ENCODE measurements at places on chromosomes 16 and 17. TPM values are rescaled to one million over a fixed set of nuclear protein-coding genes. Genes with fewer than 3 reads are reported as not detected.

The MRPL45 gene
- 171 TPM for total RNA-seq

The MRPL12 gene
- 101 TPM for total RNA-seq

The AANAT gene
- not detected for total RNA-seq

The CMTM2 gene
- total RNA-seq = 0.95 TPM

The SMIM5 gene
- 1.9 TPM for total RNA-seq

The MSRB1 gene
- total RNA-seq = 27.1 TPM

The ZNF385C gene
- total RNA-seq = 4.0 TPM

DNA sequence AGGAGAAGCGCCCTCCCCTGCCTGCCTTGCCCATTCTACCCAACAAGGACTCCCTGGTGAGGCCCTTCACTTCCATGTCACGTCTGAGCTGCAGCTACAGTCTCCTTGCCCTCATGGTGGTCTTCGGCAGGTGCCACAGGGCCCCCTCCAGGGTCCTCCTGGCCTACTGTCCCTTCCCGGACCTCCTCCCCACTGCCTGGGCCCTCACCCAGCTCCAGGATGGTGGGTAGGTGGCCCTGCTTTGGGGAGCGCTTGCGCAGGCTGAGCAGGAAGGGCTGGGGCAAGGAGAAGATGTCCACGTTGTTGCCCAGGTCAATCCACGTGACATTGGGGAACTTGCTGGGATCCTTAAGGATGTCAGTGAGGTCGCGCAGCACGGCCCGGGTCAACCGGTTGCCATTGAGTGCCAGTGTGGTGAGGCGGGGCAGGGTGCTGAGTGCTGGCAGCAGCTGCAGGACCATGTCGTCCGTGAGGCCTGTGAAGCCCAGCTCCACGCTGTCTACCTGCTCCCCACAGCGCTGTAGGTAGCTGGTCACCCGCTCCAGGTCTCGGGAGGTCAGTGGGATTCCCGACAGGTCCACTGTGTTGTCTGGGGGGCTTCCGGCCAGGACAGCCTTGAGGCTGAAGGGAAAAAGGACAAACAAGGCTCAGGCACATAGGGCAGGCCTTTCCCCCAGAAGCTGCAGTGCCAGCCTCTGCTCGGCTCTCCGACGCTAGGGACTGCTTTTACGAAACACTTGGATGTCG is 28.3 kb downstream of the TRPV2 start:
- no peak for DNase-seq

- DNase-seq = peak; percentile 3
Observed at GRCh38 chr17:62627904-62628633, 599 bp downstream of the MRC2 start.

GRCh38 chr17:18362698-18363100 is 651 bp downstream of the SHMT1 start:
- peak; percentile 64 for DNase-seq

DNA sequence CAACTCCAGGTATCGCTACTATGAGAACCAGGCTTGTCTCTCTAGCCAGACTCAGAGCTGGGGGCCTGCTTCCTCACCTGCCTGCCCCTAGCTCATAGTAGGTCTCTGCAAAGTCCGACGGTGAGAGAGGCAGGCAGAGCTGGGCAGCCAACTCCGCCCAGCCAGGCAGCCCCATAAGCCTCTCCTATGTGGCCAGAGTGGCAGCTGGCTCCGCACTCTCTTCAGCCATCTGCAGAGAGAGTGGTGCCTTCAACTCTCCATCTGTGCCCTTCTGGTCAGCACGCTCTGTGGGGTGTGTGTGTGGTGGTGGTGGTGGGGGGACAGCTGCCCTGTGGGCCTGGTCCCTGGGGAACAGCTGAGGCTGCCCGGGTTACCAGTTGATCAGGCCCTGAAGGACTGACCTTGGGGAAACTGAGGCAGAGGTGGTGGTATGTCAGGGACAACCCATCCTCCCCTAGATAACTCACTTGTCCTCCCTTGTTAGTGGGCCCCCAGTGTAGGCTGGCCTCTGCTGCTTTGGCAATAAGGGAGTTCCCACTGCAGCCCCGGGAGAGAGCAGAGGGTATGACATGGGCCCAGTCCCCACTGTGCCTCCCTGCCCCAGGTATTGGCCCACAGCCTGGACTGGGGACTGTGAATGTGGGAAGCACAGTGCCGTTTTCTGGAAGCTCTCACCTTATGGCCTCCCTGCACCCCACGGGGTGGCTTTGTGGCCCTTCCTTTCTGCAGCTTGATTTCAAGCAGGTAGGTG is 1.8 kb upstream of the ADGRG1 start:
- no peak for DNase-seq

DNA sequence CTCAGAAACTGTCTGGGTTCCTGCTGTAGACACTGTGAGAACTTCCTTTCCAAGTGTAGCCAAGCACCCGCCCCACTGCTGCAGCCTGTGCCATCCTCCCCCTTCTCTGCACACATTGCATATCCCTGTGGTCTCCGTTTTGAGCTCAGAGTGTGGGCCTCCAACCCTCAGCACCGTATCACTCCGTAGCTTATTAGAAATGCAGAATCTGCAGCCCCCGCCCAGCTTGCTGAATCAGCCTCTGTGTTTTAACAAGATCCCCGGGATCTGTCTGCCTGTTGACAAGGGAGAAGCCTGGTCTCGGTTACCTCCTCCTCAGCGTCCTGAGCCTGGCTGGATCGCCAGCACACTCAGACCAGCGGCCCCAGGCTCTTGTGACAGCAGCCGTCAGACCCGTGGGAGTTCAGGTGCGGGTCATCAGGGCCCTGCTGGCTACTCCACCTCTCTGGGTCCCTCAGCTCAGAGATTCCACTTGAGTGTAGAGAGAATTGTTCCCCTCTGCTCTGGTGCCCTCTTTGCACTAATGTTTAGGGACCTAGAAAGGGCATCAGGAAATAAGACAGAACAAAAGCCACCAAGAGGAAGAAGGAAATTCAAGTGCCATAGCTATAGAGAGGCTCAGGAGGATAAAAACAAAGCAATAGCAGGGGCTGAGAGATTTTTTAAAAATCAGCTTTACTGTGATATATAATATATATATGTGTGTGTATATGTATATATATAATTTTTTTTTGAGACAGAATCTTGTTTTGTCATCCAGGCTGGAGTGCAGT is 92.3 kb downstream of the PITPNC1 start:
- no peak for DNase-seq

DNA sequence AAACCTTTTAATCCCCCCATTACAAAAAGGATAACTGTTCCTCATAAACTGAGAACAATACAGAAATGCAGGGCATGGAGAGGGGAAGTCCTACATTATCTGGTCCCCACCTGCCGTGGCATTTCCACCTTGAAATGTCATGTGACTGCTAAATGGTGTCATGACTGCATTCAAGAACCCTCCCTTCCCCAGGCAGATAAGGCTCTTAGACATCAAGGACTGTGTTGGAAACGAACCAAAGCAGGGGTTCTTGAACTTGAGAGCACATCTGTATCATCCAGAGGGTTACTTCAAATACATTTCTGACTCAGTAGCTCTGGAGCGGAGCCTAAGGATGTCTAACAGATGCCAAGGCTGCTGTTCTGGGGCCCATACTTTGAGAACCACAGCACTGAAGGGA is 18.4 kb downstream of the CMTM3 start:
- no peak for DNase-seq

- DNase-seq = no peak
Observed at GRCh38 chr17:67016039-67016762, 28.2 kb upstream of the CACNG1 start.

DNA sequence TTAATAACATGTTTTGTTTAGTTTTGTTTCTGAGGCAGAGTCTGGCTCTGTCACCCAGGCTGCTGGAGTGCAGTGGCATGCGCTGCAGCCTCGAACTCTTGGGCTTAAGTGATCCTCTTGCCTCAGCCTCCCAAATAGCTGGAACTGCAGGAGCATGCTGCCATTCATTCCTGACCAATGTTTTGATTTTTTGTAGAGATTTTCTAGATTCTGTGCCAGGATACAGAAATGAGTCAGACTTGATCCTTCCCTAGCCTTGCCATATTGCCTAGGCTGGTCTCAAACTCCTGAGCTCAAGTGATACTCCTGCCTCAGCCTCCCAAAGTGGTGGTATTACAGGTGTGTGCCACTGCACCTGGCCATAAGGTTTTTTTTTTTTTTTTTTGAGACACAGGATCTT is 17.7 kb downstream of the TAOK1 start:
- DNase-seq = no peak

GRCh38 chr16:739560-740458 is 988 bp downstream of the CIAO3 start:
- no peak for DNase-seq

DNA sequence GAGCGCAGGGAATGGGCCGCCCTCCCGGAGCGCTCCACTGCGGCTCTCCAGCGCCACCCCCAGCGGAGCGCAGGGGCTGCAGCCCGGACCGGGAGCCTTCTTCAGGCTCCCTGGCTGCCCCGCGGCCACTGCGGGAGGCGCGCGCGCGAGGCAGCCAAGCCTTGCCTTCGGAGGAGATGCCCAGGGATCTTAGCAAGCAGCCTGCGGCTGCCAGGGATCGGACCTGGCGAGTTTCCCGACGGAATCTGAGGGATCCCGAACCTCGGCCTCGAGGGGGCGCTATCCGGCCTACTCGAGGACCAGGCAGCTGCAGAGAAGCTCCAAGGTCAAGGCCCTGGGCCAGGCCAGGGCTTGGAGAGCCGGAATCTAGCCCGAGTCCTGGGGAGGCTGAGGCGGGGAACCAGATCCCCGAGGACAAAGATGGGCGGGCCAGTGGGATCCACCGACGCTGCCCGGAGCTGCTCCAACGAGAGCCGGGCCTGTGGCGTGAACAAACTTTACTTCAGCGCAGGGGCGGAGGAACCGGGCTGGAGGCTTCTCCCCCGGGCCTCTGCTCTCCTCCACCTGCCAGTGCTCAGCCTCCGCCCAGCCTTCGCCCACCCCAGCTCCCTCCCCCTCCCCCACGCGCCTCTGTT is at the start of gene IRX6:
Gene IRX6 (plus strand): TSS at position 567 of the 635 bp plus-strand sequence. CDS start 889 bp downstream, outside the sequence.
- no peak for DNase-seq
